ENCODE measurements at places on chromosomes 2 and 18.

DNA sequence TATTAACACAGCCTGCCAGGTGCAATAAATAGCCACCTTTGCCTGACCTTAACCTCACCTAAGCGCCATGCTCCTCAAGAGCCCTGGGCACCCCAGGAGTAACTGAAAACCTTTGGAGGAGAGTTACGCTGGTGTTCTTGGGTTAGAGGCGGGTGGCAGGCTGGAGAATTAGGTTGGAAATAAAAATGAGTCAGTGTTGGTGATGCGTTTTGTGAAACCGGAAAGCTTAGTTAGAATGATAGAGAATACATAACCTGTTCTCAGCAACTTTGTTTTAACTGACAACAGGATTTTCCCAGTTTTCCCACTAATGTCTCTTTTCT, 17.0 kb downstream of the LRRFIP1 start:
- DNase-seq: no peak

DNA sequence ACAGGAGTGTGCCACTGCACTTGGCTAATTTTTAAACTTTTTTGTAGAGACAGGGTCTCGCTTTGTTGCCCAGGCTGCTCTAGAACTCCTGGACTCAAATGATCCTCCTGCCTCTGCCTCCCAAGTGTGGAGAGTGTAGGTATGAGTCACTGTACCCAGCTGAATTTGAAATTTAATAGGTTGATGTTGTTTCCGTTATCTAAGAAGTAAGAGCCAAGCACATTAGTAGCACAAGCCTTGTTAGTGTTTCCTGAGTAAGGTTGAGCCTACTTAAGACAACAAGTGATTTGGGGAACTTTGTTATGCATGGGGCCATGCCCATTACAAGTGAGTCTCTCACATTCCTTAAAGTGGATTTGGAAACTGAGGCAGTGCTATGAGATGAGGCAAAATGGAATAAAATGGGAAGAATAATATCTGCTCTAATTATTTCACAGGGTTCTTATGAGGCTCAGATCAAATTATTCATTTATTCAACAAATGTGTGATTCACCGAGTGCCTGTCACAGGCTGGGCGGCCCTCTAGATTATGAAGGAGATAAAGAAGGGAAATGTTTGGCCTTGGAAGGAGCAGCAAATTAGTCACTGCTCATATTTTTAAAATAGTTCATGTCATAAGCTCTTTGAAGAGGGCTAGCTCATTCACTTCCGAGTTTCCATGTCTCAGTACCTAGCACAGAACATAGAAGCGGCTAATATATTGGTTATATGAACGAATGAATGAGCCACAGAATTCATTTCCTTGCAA, 217.2 kb downstream of the LDLRAD4 start:
- no peak for DNase-seq

DNA sequence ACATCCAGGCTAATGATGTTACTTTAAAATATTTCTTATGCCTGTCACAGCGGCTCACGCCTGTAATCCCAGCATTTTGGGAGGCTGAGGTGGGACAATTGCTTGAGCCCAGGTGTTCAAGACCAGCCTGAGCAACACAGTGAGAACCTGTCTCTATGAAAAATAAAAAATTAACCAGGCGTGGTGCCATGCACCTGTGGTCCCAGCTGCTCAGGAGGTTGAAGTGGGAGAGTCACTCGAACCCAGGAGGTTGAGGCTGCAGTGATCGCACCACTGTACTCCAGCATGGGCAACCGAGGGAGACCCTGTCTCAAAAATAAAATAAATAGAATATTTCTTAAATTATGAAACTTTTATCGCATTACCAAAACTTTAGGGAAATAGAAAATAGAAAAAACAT, 28.1 kb upstream of the ACTR3 start:
- DNase-seq: no peak

DNA sequence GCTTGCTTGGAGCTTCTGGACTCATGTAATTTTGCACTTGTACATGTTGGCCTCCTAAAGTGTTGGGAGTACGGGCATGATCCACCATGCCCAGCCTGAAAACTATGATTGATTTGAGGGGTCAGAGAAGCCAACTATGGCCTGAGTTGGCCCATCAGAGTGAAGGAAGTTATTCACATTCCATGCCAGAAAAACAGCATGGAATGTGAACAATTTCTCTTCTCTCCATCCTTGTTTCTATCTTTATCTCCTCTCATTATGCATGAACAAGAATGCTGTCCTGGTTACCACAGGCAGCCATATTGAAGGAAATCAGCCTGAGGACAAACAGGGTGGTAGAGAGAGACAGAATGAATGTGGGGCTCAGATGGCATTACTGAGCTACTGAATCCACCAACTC, 3.5 kb upstream of the CD226 start:
- no peak for DNase-seq

- no peak for DNase-seq
Observed at GRCh38 chr2:156064540-156064939, 268.0 kb downstream of the NR4A2 start.

DNA sequence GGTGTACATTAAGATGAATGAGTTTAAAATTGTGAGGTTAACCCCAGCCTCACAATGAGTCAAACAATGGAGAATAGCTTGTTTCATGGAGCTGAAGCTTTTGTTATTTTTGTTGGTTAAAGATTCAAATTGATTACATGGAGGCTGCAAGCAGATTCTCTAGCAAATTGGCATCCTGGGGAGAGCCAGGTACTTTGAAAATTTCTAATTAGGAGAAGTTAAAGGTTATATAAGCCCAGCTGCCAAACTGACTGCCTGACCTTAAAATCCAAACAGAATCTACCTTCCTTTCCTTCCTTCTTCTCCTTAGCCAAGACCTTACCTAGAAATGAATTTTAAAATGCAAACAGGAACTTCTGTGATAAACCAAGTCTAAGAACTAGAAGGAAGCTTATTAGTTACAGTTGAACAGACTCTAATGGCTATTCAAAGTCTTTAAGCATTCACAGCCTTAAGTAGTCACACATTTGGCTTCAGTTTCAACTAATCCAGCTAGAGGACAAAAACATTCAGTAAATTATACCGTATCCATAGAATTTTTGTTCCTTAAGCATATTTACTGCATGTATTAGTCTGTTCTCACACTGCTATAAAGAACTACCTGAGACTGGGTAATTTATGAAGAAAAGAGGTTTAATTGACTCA, 31.5 kb upstream of the PGAP1 start:
- no peak for DNase-seq

DNA sequence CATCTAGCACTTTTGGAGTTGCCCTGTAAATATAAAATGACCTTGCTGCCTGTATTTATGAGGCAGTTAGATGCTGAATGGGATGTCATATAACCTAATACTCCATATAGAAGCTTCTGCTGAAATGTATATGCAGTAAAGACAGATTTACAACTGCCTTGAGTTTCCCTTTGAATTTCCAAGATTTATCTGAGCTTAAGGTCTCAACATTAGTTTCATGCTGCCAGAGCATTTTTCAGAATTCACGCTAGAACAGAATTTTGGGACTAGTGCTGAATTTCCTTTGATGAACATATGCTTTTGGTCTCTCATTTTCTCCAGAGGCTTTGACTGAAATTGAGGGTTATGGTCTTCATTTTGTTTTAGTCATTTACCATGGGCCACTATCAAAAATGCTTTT, 254.7 kb upstream of the FANCL start:
- no peak for DNase-seq

- DNase-seq: no peak
Observed at GRCh38 chr2:114123925-114124324, 234.0 kb downstream of the ACTR3 start.

GRCh38 chr2:78486565-78486964, 538.9 kb upstream of the REG3G start:
- no peak for DNase-seq

GRCh38 chr2:102439065-102439695, 16.2 kb downstream of the IL18RAP start:
- no peak for DNase-seq

- no peak for DNase-seq
Observed at GRCh38 chr2:234629596-234629995, 132.7 kb upstream of the ARL4C start.

DNA sequence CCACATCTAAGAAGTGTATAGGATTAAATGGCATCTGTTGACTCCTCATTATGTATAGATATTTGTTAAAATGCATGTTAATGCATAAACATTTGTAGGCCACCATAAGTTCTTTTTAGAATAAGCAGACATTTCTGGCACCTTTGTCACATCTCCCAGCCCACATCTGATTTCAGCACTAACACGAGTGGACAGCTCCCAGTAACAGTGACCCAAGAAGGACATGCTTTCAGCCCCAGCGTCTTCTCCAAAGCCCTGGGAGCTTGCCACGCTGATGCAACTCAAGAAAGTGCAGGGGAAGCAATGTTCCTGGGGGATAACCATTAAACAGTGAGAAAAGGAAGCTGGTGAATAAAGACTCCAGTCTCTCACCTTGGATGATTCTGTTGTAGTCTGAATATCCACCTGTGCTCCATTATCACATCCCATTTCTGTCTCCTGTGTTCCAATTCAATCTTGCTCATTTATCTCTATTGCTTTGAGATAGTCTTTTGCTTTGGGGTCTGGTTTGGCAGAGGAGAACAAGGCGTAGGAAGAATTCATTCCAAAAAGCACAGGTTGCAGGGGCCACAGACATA, 182.6 kb upstream of the THSD7B start:
- DNase-seq: peak; percentile 47

DNA sequence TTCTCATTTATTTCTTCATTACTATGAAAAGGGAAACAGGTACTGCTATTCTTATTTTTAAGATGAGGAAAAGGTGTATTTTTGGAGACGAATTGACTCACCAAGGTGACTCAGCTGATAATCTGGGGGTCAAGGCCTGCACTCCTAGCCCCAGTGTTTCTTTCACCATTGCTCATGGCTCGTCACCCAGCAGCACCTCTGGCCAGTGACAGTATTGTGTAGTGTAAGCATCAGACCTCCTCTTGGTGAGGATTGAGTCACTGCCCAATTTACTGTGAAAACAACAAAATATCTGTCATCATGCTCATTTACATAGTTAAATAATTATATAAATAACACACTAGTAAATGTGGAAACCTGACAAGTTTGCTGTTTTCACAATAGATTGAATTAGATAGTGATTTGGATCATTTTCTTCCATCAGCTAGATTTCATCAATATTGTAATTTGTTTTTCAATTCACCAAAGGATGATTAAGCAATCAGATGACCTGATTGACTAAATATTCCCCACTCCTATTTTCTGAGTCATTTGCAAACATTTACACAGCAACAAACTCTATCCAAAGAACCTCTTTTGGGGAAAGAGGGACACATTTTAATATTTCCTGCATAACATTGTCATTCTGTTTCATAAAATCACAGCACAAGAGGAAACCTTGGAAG, 492.8 kb upstream of the RAB12 start:
- no peak for DNase-seq

- no peak for DNase-seq
Observed at GRCh38 chr2:113185664-113186432, 12.1 kb downstream of the PSD4 start.

DNA sequence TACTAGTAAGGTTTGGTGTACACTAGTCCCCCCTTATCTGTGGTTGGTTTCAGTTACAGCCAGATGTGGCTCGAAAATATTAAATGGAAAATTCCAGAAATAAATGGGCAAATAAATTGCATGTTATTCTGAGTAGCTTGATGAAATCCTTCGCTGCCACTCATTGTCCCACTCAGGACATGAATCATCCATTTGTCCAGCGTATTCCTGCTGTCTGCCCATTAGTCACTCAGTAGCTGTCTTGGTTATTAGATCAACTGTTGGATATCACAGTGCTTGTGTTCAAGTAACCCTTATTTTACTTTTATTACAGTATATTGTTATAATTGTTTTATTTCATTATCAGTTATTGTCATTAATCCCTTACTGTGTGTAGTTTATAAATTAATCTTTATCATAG, 21.7 kb downstream of the ZDBF2 start:
- DNase-seq: no peak

DNA sequence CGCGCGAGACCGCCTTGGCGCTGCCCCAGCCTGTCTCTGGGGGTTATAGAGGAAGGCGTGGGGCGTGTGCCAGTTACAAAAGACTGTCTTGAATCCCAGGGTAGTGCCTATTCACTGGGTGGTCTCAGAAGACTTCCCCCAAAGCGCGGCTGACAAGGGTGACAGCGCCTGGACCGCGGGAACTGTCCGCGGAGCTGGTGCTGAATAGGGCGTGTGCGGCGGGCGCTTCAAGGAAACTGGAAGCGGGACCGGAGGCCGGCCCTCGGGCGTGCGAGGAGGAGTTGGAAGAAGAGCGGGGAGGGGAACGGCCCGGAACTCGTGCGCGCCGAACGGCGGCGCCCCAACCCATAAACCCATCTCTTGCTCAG, 2.3 kb downstream of the EGR4 start:
- DNase-seq: peak; percentile 42

- no peak for DNase-seq
Observed at GRCh38 chr2:147641651-147642050, 203.2 kb upstream of the ACVR2A start.

- DNase-seq: no peak
Observed at GRCh38 chr2:96341641-96342040, 6.1 kb downstream of the NCAPH start.

DNA sequence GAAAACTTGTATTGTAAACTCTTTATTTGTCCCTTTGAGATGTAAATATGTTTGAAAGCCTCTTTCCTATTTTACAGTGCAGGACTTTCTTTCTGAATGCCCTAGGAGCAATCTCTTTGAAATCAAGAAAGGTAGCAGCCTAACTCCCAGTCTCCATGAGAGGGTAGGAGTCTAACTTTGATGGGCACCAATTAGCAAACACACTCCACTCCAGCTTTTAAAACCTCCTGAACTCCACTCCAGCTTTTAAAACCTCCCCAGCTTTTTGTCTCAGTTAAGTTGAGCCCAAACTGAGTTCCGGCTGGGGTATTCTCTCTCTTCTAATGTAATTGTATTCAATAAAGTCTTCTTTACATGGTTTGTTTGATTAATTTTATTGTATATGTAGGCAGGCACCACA, 493.7 kb upstream of the CDH7 start:
- no peak for DNase-seq

GRCh38 chr2:96138179-96139145, at the start of gene ASTL:
TSS of gene ASTL (minus strand) at chr2:96138502. CDS start at chr2:96138436, 66 bp downstream.
- DNase-seq: peak; percentile 53

DNA sequence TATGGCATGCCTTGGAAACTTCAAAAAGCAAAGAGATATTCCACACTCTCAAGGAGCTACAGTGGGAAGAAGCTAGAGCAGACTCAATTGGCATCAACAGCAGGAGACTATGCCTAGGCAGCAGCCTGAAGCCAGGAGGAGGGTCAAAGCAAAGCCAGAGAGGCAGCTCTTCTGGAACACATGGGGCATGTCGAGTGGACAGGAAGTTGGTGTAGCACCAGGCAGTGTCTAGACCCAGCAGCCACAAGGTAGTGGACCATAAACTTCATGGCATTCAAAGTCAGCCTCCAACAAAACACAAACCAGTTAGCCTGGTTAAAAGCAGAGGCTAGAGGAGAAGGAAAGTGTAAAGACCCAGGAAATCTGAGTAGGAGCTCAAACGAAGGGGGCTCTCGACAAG, 311.2 kb upstream of the PKDCC start:
- no peak for DNase-seq

- DNase-seq: no peak
Observed at GRCh38 chr2:63048367-63049171, 2.1 kb upstream of the OTX1 start.

DNA sequence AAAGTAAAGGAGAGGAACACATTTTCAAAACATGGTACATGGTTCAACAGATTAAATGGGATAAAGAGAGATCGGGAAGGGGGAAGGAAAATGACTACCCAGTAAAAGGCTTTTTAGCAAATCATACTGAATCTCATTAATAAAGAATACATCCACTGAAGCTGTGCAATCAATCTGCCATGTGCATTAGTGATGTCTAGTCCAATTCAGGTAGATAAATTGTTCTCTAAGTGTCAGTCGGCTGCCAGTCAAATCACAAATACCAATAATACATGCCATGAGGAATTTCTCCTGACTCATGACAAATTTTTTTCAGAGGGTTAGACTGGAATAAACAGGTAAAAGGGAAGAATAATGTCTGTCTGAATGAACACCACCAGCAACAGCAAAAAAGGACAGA, 22.6 kb downstream of the NYAP2 start:
- no peak for DNase-seq

All from MM.1S (cell line).